ENCODE measurements at places on chromosomes 2 and 18.

DNA sequence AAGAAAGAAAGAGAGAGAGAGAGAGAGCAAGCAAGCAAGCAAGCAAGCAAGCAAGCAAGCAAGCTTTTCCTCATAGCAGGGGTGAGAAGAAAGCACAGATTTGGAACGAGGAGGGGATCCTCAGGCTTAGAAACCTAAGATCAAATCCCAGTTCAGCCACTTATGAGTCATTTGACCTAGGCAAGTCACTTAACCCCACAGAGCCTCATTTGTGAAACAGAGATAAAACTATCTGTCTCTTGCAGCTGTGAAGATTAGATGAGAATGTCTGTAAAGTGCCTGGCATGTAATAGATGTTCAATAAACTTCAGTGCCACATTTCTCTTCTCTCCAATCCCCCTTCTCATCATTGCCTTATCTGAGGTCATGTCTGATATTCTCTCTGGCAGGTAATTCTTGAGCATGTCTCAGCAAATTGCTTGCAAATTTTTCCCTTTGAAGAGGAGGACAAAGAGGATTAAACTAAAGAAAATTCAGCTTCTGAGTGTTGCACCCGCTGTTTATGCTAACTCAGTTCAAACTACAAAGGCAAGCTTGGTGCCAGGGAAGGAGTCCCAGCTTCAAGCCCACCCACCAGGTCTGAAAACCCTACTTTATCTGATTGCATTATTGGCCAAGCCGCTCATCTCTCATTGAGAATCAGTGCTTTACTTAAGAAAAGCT is 20.3 kb downstream of the ALK start:
- DNase-seq: no peak

- no peak for DNase-seq
Observed at GRCh38 chr2:181778621-181779201, 98.4 kb upstream of the NEUROD1 start.

GRCh38 chr18:78733762-78734613 is 245.6 kb upstream of the SALL3 start:
- no peak for DNase-seq

DNA sequence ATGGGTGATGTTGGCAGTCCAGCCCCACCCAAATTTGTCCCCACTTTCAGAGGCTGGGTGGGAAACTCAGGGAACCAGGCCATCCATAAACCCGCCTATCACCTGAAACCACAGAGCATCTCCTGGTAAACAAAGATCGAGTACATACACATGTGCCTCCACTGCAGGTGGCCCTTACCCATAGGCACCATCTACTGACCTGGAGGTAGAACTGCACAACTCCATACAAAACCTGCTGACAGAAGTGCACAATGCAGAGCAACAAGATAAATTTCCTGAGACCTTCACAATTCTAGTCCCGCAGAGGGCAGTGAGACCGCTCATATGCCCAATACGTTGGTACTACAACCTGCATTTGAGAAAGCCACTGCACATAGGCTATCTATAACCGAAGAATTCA is 856.3 kb downstream of the SUCLG1 start:
- DNase-seq: no peak

DNA sequence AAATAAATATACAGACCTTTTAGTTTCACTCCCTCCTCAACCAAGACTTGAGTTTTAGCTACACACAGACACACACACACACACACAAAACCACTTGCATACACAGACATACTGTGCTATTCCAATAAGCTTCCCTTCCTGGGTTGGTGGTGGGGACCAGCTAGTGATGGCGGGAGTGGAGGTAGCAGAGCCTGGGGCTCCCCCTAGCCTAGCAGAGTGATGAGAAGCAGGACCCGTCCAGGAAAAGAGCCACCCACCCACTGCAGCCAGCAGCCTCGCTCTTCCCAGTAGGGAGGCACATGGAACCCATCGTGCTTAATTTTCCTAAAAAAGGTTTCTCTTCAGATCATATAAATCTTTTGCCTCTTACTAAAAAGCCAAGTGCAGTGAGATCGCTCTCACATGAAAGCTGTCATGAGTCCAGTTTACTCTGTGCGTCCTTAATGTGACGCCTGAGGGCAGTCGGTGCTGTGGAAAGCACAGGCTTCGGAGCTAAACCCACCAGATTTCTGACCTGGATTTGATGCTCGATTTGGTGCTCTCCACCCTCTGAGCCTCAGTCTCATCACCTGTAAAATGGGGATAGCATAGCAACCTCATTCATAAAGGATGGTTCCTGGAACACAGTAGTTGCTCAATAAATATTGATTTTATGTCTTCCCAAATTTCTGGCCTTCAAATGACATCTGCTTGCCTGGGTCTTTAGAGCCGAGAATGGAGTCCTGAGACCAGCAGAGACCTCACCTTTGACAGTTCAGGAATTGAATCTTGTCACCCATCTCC is 60.1 kb upstream of the YWHAQ start:
- no peak for DNase-seq

DNA sequence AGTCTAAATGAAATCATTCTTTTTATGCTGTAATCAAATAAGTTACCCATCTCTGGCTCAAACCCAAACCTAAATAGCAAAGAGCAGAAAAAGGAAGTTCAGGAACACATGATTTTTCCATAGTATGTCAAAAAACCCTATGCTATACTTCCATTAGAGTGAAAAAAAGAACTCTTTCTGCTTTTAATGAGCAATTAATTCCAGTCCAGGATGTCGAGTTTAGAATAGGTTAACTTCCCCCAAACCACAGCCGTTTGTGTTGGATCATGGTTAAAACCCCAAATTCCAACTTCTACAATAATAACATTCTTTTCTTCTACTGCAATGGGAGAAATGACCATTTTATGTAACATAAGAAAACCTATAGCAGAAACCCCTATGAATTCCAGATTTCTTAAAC is 171.1 kb upstream of the NRP2 start:
- DNase-seq: no peak

DNA sequence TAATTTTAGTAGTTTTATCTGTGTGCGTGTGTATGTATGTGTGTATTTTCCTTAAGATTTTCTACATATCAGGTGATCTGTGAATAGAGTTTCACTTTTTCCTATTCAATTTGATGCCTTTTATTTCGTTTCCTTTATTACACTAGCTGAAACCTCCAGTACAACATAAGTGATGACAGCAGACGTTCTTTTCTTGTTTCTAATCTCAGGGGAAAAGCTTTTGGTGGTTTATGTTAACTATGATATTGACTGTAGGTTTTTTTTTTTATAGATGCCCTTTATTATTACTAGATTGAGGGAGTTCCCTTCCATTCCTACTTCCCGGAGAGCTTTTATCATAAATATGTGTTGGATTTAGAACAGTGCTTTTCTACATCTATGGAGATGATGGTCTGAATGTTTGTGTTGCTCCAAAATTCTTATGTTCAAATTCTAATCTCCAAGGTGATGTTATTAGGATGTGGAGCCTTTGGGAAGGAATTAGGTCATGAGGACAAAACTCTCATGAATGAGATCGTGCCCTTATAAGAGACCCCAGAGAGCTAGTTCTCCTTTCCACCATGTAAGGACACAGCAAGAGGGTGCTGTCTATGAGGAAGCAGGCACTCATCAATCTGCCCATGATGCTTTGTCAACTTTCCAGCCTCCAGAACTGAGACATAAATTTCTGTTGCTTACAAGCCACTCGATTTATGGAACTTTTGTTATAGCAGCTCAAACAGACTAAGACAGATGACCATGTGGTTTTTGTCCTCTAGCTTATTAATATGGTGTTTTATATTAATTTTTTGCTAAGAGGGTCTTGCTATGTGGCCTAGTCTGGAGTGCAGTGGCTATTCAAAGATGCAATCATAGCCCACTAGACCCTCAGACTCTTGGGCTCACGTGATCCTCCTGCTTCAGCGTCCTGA is 5.9 kb upstream of the RHBDD1 start:
- no peak for DNase-seq
